H9 (cell line): ENCODE measurements at places on chromosomes 11 and 22. TPM values are rescaled to one million over a fixed set of nuclear protein-coding genes. Genes with fewer than 3 reads are reported as not detected.

CATSPER1 gene
- not detected in 2 replicates for total RNA-seq

FZD4 gene
- 3.9 and 4.5 TPM in 2 replicates for total RNA-seq

TP53I11 gene
- 94.2 and 95.6 TPM in 2 replicates for total RNA-seq

TLCD5 gene
- total RNA-seq, result 6.8 and 7.1 TPM in 2 replicates

FDX1 gene
- 9.1 and 10.1 TPM in 2 replicates for total RNA-seq

KRTAP5-1 gene
- not detected in 2 replicates for total RNA-seq

CCDC188 gene
- not detected in 2 replicates for total RNA-seq

MMP8 gene
- total RNA-seq, result not detected in 2 replicates

PATE4 gene
- total RNA-seq, result not detected in 2 replicates

CHCHD10 gene
- total RNA-seq, result 47.5 and 53.7 TPM in 2 replicates

PLA2G3 gene
- total RNA-seq, result 8.2 and 8.3 TPM in 2 replicates

DNA sequence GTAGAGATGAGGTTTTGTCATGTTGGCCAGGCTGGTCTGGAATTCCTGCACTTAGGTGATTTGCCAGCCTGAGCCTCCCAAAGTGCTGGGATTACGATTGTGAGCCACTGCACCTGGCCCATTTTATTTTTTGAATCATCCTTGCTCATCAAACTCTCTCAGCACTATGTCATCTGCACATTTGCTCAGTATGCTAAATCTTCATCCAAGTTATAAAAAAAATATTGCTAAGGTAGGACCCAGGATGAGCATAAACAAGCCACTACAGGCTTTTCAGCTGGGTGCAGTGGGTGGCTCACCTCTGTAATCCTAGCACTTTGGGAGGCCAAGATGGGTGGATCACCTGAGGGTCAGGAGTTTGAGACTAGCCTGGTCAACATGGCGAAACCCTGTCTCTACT lies 510.1 kb upstream of the LARGE1 start:
- no peak for DNase-seq

- DNase-seq, result peak; percentile 29
These were observed 30.9 kb downstream of the EIF3F start for GRCh38 chr11:8017894-8018483.

- no peak for DNase-seq
These were observed 873.2 kb downstream of the METTL15 start for GRCh38 chr11:28981381-28981780.

DNA sequence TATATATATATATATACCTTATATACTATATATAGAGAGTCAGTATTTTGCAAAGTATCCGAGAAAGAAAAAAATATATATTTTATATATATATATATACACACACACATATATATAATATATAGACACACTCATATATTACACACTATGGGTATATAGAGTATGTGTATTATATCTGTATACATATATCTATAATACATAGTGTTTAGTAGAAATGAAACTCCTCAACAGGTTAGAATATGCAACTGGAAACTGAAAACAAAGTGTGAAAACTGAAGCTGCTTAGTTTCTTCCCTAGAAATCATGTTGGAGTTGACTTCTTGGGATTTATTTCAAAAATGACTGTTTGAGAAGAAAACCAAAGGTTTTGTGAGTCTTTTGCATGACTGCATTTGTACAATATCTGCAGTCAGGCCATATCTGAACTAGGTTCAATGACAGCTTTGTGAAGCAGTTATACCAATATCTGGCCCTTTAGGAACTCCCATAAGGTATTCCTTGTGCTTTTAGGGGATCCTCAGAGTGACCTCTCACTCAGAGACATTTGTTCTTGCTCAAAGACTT lies 284.1 kb downstream of the CASP12 start:
- DNase-seq, result no peak

DNA sequence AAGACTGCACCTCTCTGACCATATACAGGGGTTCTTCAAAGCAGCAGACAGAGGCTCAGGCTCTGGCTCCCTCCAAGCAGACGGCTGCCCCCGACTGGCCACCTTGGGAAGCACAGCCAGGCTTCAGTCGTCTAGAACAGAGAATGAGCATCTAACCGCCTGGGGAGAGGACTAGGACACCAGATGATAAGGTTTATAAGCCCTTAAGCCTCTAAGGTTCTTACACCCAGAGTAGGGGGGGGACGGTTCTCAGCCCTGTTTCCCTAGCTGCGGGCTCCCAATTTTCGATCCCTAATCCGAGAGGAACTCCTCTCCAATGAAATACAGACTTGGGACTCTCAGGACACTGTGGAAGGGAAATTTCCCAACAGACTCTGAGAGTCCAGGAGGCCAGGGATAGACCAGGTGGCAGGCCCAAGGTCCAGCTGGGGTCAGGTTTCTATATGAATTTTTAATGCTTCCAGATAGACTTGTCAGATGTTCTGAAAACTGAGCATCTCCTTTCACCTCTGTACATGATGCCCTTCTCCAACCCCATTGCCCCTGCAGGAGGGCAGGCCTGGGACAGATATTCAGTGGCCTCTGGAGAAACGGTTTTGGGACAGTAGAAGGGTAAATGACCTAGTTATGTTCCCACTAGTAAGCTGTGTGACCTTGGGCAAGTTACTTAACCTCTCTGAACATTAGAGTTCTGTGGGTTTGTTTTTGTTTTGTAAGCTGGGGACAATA lies 20.2 kb downstream of the RTN4RL2 start:
- DNase-seq, result peak; percentile 87

DNA sequence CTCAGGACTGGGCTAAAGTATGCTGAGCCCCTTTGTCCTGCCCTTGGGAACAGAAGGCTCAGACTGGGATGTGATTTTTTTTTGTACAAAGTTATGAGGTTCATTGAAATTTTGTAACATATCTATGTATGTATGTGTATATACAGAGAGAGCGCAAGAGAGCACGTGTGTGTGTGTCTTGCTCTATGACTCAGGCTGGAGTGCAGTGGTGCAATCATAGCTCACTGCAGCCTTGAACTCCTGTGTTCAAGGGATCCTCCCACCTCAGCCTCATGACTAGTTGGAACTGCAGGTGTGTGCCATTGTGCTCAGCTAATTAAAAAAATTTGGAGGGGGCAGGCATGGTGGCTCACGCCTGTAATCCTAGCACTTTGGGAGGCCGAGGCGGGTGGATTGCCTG lies 5.7 kb downstream of the TMEM25 start:
- no peak for DNase-seq

GRCh38 chr11:120108154-120108784 lies 29.6 kb downstream of the TRIM29 start:
- DNase-seq, result peak; percentile 78

DNA sequence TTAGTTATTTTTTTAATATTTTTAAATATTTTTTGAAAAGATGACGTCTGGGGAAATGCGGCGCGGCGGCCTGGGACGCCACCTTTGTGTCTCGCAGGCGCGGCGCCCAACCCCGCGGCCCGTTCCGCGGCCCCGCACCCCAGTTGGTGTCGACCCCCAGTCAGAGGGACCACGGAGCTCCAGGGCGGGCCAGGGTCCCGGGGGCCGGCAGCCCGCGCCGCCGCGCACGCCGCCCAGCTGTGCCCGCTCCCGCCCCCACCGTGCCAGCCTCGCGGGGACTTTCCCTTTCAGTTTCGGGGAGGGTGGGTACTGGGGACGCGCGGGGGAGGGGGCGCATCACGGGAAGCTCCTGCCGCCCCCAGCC lies 1.6 kb downstream of the CCND1 start:
- DNase-seq, result peak; percentile 26

DNA sequence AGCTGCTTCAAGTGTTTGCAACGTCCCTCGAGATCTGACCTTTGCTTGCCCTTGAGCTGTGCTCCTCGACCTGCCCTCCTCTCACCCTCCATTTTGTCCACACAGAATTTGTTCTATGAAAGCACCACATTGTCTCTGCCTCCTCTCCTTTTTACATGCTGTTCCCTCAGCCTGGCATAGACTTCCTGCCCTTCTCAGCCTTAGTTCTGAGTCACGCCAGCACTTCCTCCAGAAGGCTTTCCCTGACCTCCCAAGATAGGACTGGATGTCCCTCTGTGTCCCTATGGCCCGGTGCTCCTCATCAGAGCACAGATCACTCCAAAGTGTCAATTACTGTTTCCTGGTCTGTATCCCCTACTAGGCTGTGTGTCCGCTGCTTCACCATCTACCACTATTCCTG lies 16.2 kb downstream of the JHY start:
- DNase-seq, result no peak

GRCh38 chr22:45229181-45229580 lies 11.5 kb downstream of the KIAA0930 start:
- DNase-seq, result peak; percentile 27

GRCh38 chr22:49597428-49598039 lies 230.1 kb downstream of the BRD1 start:
- no peak for DNase-seq

DNA sequence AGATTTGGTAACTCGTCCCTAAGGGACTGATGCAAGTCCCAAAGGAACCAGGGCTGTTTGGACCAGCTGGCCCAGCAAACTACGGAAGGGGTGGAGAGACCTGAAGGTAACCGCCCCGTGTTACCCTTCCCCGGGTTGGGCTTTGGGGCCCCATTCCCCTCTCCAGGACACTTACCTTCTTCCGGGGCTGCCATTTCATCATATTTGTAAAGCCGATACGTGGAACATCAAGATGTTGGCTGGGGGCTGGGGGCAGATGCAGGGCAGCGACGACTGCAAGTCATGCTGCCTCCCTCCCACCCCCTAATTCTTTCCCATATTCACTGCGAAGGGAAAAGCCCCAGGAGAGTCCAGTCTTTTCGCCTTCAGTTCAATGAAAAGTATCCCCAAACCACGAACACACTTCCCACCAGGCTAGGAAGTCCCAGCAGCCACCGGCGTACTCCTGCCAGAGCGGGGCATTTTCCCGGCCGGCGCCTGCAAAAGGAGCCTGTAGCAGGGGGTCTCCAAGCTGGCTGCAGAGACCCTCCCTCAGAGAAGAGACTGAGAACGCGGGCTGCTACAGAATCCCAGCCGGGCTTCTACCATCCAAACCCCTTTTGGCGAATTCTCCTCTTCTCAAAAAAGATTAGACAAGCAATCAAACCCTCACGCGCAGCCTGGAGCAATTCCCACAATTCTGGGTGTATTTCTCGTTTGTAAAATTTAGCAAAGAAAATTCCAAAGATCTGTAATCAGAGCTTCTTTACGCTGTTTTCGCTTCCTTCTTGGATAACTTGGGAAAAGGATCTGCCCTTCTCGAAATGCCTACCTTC lies 236.7 kb downstream of the TTC28 start:
- DNase-seq, result peak; percentile 36

- DNase-seq, result no peak
These were observed 395.0 kb upstream of the CCDC90B start for GRCh38 chr11:83681031-83681781.

DNA sequence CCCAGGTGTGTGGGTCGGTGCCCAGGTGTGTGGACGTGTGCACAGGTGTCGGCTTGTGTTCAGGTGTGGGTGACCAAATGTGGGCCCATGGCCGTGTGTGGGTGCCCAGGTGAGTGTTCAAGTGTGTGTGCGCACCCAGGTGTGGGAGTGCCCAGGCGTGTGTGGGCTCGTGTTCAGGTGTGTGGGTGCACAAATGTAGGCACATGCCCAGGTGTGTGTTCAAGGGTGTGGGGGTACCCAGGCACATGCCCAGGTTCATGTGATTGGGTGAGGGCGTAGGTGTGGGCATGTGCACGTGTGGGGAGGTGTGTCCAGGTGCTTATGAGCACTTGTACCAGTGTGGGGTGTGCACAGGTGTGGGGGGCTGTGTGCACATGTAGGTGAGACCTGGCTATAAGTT lies 42.8 kb downstream of the MOB2 start:
- no peak for DNase-seq

GRCh38 chr22:25554238-25554671 lies 10.2 kb upstream of the GRK3 start:
- no peak for DNase-seq

GRCh38 chr11:5655474-5655873 lies 29.4 kb downstream of the TRIM5 start:
- no peak for DNase-seq

DNA sequence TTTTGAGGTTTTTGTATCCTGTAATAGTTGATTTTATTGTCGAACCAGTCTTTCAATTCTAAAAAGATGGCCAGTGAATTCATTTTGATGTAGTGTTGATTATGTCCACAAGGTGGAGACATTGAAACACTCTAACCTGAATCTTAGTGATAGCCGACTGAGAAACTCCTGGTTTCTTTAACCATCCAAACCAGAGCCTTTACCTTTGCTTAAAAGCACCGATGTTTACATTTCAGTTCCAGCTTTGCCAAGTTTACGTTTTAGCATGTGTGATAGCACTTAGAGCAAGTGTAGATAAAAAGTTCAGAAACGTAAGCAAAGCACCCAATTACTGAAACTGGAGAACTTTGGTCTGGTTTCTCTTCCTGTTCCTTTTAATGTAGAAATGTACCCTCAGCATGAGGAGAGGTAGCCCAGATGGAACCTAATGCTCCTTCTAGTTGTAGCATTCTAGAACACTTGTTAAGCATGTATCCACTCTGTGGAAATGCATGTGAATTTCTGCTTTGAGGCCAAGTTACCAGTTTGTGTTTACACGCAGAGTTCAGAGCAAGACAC lies 208.6 kb downstream of the DBX1 start:
- no peak for DNase-seq

- DNase-seq, result peak; percentile 20
These were observed 16.2 kb downstream of the CSF2RB start for GRCh38 chr22:36929621-36930020.

DNA sequence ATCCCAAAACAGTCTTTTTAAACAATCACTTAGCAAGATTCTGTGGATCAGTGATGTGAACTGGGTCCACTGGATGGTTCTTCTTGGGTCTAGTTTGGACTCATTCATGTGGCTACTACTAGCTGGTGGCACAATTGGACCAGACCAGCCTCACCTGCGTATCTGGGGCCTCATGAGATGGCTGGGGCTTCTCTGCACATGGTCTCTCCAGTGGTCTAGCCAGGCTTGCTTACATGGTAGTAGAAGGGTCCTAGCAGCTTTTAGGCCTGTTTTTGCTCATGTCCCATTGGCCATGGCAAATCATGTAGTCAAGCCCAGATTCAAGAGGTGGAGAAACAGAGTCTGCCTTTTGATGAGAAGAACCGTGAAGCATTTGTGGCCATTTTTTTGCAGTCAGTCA lies 94.0 kb downstream of the RRAS2 start:
- DNase-seq, result no peak

- peak; percentile 82 for DNase-seq
These were observed 30.3 kb downstream of the PDGFB start for GRCh38 chr22:39214383-39215069.

- DNase-seq, result no peak
These were observed 123.2 kb upstream of the BID start for GRCh38 chr22:17897426-17897825.

DNA sequence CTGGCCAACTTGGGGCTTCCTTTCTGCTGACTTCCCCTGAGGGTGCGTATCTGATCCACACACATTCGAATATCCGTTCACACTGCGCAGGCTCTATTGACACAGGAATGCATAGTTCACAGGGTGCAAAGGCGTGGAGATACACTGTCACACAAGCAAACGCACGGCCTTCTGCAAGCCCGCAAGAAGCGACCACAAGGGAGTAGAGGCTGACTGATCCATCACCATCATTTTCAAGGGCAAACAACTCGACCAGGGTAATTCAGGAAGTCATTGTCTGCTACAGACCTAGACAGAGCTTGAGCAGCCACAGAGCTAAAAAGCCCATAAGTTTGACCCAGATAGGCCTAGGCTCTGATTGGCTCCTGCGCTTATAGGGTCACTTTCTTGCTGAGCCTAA lies 392.3 kb downstream of the MN1 start:
- no peak for DNase-seq

GRCh38 chr11:119337581-119338317 lies 2.9 kb downstream of the C1QTNF5 start:
- DNase-seq, result peak; percentile 88

- no peak for DNase-seq
These were observed 60.0 kb downstream of the BTG4 start for GRCh38 chr11:111452146-111452545.

- DNase-seq, result no peak
These were observed 1031.1 kb downstream of the TBC1D22A start for GRCh38 chr22:47793304-47794101.

- no peak for DNase-seq
These were observed 9.0 kb downstream of the TECTA start for GRCh38 chr11:121109916-121110586.
